ENCODE measurements at places on chromosomes 6 and 20.

GRCh38 chr6:167811442-167812087 is 15.1 kb upstream of the AFDN start:
- DNase-seq = no peak

- no peak for DNase-seq
Measured at GRCh38 chr6:92122746-92123145, 1296.6 kb downstream of the EPHA7 start.

GRCh38 chr20:3551681-3552434 is 81.0 kb downstream of the ATRN start:
- DNase-seq = no peak

GRCh38 chr20:60069656-60070055 is 111.4 kb downstream of the CDH26 start:
- DNase-seq = no peak

DNA sequence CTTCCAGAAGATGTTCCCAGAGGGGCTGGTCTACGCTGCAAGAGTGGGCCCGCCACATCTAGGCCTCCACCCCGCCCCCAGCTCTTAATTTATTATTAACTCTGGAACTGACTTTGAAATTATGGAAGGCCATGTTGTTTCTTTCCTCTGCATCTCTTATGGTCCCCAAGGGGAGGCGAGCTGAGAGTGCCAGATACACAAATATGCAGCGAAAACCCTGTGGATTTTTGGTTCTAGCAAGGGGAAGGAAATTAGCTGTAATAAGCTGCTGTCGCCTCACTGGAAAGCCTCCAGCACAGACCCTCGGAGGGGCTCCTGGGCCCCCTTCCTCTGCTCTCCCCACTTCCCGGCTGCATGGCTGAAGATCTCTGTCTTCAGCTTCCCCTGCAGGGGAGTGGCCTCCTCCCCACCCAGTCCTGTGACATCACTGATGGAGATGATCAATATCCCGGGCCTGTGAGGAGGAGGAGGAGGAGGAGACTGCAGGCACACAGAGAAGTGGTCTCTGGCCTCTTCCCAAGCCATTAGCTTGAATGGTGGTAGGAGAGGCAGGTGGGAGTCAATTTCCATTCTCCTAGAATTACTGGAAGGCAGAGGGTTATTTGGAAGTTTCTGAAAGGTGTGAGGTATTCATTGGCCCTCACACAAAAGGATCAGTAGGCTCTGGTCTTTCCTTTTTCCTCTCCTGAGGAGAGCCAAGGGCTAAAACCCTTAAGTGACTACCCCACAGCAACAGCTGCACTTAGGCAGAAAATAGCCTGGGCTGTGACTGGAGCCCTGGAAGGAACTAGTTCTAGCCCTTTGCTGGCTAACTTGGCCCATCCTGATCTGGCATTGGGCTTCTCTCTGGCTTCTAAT is 39.7 kb upstream of the CCDC167 start:
- no peak for DNase-seq

- no peak for DNase-seq
Measured at GRCh38 chr6:5624256-5624655, 362.9 kb downstream of the FARS2 start.
